ENCODE measurements at places on chromosomes 2 and 18. TPM values are rescaled to one million over a fixed set of nuclear protein-coding genes. Genes with fewer than 3 reads are reported as not detected.

Gene HES6
- total RNA-seq, result 1.6 TPM

GRCh38 chr2:68388358-68388757, 23.3 kb downstream of the PLEK start:
- H3K27me3 ChIP-seq, result peaks cover 34% of the 10 kb centered on the region
- H3K36me3 ChIP-seq, result no peaks in the 10 kb centered on the region
- H3K4me3 ChIP-seq, result peak overlapping the region; percentile 74
- peak overlapping the region; percentile 76 for H3K27ac ChIP-seq

GRCh38 chr18:11751341-11752115, 62.5 kb downstream of the GNAL start:
- no peak for DNase-seq
- no peak overlapping the region for H3K27ac ChIP-seq
- H3K4me1 ChIP-seq, result peaks cover 11% of the 10 kb centered on the region
- H3K4me3 ChIP-seq, result peak overlapping the region; percentile 82

- no peaks in the 10 kb centered on the region for H3K4me1 ChIP-seq
- H3K4me3 ChIP-seq, result no peak overlapping the region
- no peak overlapping the region for H3K27ac ChIP-seq
- no peak for DNase-seq
- no peaks in the 10 kb centered on the region for H3K36me3 ChIP-seq
- peaks cover 41% of the 10 kb centered on the region for H3K27me3 ChIP-seq
Observed at GRCh38 chr18:34818064-34818463, 108.0 kb downstream of the DTNA start.

GRCh38 chr2:186949726-186950256, 100.8 kb upstream of the ZSWIM2 start:
- peaks cover 7% of the 10 kb centered on the region for H3K4me1 ChIP-seq
- H3K27ac ChIP-seq, result no peak overlapping the region
- DNase-seq, result no peak

Gene PDE11A
- not detected for total RNA-seq

- H3K4me1 ChIP-seq, result no peaks in the 10 kb centered on the region
- H3K27ac ChIP-seq, result no peak overlapping the region
- H3K36me3 ChIP-seq, result peaks cover 2% of the 10 kb centered on the region
- no peak overlapping the region for H3K4me3 ChIP-seq
- peaks cover 21% of the 10 kb centered on the region for H3K27me3 ChIP-seq
Observed at GRCh38 chr2:11842336-11842735, 95.9 kb downstream of the LPIN1 start.

Gene HOXD13
- not detected for total RNA-seq

DNA sequence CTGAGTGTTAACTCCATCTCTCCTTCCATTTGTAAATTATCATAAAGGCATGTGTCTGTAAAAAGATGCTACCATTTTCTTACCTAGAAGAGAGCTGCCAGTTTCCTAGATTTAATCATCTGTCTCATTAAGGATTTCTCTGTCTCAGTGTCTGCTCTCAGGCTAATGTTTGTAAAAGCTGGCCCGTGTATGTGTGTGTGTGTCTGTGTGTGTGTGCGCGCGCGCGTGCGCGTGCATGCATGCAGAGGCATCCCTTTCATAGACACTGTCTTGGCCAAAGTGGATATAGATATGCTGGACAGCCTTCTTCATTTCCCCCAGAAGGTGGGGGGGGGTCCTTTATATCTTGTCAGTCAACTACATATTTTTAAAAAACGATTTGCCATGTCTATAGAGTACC, 18.9 kb downstream of the MGAT5 start:
- peaks cover 4% of the 10 kb centered on the region for H3K36me3 ChIP-seq
- peaks cover 41% of the 10 kb centered on the region for H3K4me1 ChIP-seq
- H3K4me3 ChIP-seq, result no peak overlapping the region
- no peak overlapping the region for H3K27ac ChIP-seq

- H3K4me3 ChIP-seq, result no peak overlapping the region
- H3K27ac ChIP-seq, result no peak overlapping the region
- DNase-seq, result no peak
- H3K27me3 ChIP-seq, result no peaks in the 10 kb centered on the region
- no peaks in the 10 kb centered on the region for H3K36me3 ChIP-seq
Observed at GRCh38 chr2:5990086-5990485, 297.9 kb downstream of the SOX11 start.

DNA sequence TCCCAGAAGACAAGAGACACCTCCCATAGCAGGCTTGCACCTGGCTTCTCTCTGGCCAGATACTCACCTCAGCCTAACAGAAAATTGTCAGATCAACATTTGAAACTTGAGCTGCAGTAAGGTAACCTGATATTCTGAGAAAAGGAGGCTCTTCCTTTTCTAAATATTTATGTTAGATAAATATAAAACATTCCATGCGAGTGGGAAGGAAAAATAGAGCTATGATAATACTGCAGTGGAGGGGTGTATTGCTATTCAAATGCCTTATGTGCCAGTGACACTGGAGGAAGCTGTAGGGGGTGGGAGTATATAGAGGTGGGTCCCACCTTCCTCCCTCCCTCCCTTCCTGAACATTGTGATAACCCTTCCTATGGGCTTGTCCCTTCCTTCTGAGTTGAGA, 515.5 kb upstream of the CHAC2 start:
- H3K27me3 ChIP-seq, result no peaks in the 10 kb centered on the region
- no peaks in the 10 kb centered on the region for H3K36me3 ChIP-seq
- H3K4me3 ChIP-seq, result no peak overlapping the region
- no peak for DNase-seq
- no peaks in the 10 kb centered on the region for H3K4me1 ChIP-seq
- no peak overlapping the region for H3K27ac ChIP-seq

Gene MROH2A
- total RNA-seq, result not detected

Gene ZNF804A
- total RNA-seq, result not detected

- peaks cover 8% of the 10 kb centered on the region for H3K4me1 ChIP-seq
- H3K36me3 ChIP-seq, result no peaks in the 10 kb centered on the region
- H3K27me3 ChIP-seq, result no peaks in the 10 kb centered on the region
- H3K27ac ChIP-seq, result no peak overlapping the region
Observed at GRCh38 chr2:226716126-226716525, 83.5 kb downstream of the IRS1 start.

Gene ALKAL2
- 0.36 TPM for total RNA-seq

- DNase-seq, result no peak
- no peaks in the 10 kb centered on the region for H3K4me1 ChIP-seq
- no peaks in the 10 kb centered on the region for H3K36me3 ChIP-seq
- H3K4me3 ChIP-seq, result no peak overlapping the region
Observed at GRCh38 chr18:68035774-68036522, 519.4 kb upstream of the DSEL start.

DNA sequence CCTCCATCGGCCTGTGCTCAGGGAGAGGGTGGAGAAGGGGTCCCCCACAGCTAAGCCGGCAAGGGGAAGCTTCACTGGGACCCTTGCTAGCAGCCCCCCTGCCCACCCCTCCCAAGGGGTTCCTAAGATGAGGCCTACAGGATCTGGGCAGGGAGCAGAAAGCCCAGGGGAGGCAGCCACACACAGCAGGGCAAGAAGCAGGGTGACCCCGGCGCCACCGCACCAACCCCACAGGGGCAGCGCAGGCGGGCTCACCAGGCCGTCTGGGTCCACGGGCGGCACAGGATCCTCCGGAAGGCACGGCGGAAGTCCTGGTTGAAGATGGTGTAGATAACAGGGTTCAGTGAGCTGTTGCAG, 1.8 kb downstream of the ADRA2B start:
- peaks cover 15% of the 10 kb centered on the region for H3K4me1 ChIP-seq
- no peak overlapping the region for H3K4me3 ChIP-seq
- H3K36me3 ChIP-seq, result peaks cover 4% of the 10 kb centered on the region
- no peak overlapping the region for H3K27ac ChIP-seq
- peaks cover 25% of the 10 kb centered on the region for H3K27me3 ChIP-seq

Gene MARCHF4
- total RNA-seq, result not detected

Gene ZAP70
- 164 TPM for total RNA-seq

DNA sequence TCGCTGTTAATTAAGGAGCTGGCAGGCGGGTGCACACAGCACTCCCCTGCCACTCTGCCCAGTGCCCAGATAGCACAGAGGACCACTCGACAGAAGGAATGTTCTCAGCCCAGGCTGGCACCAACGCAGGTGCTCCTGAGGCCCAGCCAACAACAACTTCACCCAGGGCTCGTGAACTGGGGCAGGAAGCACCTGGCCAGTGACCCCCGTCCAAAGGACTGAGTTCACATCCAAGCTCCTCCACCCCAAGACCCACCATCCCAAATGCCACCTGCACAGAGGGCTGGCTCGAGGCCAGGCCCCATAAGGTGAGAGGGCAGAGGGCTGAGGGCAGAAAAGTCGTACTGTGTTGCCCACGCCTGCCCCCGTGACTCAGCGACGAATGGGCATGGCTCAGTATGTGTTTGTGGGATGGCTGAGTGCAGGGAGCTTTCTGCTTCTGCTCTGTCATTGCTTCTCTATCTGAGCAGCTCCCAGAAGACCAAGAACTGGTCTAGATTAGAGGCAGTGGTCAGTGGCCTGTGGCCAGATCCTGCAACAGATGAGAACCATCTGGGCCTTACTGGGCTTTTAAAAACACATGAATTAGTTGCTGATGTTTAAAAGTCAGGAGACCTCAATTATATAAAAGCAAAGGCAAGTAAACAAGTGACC, 68.4 kb downstream of the POLR1A start:
- no peaks in the 10 kb centered on the region for H3K27me3 ChIP-seq
- peaks cover 80% of the 10 kb centered on the region for H3K4me1 ChIP-seq
- peaks cover 18% of the 10 kb centered on the region for H3K36me3 ChIP-seq
